Hematopoietic multipotent progenitor cell treated with erythropoietin and hydrocortisone succinate and interleukin-3 and kit ligand, for 4 days (in vitro differentiated cells): ENCODE measurements at places on chromosomes 4 and X.
A peak's percentile ranks its signal among the peaks of the same experiment; 100 is the strongest.

DNA sequence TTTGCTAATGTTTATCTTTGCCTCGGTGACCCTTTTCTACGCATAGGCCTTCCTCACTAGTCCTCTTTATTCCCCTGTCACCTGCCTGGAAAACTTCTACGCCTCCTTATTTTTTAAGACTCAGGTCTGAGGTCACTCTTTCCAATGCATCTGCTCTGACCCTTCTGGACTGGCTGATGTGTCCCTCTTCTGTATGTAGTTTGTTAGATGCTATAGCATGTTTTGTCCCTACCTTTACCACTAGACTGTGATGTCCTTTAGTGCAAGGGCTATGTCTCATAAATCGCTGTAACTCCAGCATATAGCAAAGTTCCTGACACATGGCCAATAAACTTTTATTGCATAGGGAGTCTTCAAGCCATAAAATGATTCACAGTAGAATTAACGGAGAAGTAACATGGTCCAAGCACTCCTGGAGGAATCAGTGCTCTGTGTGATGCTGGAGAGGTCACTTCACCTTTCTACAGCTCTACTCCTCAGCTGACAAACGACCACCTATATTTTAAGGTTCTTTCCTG is 872.5 kb upstream of the SLIT2 start:
- no peak for DNase-seq

- DNase-seq, result no peak
Observed at GRCh38 chr4:75699299-75699698, 25.1 kb upstream of the USO1 start.

- DNase-seq, result no peak
Observed at GRCh38 chrX:10576777-10577447, 43.5 kb downstream of the MID1 start.

DNA sequence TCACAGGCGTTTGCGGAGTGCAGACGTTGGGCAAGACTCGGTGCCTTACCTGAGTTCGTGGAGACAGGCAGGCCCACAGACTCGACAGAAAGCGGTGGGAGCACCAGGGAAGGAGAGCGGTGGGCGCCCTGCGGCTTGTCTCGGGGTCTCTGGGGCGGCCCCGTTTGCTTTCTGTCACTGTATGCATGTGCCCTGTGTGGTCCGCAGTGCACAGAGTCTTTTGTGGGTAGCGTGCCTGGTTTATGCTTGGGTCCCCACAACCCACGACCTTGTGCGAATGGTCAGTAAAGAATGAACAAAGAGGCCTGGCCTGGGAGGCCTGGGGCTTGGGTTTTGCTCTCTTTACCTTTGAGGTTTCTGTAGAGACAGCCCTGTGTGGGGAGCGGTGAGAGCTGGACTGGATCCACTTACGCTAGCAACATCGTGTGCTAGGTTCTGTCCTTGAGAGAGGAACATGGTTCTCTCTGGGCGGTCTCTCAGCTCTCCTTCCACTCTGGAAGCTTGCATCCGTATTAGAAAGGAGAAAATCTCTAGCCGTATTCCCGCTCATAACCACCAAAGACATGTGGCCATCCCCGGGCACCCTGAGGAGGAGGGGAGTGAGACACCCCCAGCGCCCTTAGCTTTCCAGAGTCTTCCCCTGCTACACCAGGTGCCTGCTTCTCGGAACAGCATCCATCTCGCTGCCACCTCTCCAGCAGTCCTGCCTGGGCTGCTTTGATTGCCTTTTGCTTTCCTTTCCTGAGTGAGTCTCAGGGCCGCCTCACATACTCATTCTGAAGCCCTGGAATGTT is 1.2 kb downstream of the TADA2B start:
- DNase-seq, result no peak

DNA sequence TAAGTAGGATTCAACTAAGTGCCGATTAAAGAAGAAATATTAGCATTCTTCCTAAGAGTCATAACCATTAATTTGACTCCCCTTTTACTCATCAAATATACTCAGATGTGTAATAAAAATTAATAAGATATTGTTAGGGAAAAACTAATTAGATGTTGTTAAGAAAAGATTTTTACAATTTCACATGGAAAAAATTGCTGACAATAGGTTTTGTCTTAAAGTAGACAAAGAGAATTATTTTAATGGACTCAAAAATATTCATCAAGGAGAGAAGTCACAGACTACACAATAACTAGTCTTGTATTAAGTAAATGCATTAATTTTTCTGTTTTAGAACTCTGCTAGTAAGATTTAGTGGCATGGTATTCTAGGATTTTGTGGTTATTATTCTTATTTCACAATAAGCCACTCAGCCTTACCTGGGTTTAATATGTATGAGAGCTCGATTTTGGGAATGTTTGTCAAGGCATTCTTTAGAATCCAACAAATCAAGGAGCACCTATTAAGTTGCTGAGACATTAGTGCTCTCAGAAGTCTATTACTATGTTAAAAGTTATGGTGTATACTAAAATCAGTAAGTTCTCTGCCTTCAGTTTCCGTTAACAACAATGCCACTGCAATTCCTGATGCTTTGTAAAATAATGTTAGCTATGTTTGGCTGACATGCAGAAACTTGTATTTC is 110.2 kb upstream of the UGT8 start:
- no peak for DNase-seq

DNA sequence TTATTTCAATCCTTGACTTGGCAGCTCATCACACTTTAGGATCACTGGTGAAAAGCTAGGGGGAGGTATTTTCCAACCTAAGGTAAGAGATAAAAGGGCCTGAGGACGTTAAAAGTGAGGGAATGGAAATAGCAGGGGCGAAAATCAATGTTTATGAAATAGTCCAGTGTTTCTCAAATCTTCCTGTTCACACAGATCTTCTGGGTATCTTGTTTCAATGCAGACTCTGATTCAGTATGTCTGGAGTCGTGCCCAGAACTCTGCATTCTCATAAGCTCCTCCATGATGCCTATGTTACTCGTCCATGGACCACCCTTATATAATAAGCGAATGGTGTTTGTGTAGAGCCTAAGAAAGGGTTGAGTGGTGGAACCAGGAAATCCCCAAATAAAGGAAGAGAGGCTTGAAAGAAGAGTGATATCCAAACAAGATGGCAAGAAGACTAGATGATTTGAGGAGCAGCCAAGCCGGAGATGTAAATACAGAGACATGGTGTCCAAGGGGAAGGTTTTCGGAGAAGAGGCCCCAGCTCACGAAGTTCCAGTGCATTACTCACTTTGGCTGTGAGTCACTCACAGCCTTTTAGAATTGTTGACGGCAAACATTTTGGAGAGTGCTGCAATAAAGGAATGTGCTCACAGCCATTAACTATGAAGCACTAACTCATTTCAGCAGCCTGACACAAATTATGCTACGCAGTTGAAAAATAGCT is 215.6 kb upstream of the PPARGC1A start:
- DNase-seq, result no peak

- peak; percentile 10 for DNase-seq
Observed at GRCh38 chr4:71540749-71541269, 202.0 kb downstream of the SLC4A4 start.

DNA sequence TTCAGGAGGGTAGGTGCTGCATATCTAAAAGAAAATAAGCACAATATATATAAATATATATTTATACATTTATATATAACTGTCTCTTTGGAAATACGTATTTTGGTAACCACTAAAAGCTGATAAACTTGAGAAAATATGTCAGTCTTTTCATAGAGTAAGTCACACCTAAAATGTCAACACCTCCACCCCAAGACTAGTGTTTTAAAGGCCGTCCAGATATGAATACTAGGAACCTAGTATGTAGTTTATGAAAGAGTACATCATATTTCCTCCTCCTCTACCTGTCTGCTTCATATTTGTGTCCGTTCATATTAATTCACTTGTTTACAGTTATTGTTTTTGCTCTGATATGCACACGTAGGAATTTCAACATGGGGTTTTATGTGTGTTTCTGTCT is 45.2 kb downstream of the MTMR8 start:
- no peak for DNase-seq

DNA sequence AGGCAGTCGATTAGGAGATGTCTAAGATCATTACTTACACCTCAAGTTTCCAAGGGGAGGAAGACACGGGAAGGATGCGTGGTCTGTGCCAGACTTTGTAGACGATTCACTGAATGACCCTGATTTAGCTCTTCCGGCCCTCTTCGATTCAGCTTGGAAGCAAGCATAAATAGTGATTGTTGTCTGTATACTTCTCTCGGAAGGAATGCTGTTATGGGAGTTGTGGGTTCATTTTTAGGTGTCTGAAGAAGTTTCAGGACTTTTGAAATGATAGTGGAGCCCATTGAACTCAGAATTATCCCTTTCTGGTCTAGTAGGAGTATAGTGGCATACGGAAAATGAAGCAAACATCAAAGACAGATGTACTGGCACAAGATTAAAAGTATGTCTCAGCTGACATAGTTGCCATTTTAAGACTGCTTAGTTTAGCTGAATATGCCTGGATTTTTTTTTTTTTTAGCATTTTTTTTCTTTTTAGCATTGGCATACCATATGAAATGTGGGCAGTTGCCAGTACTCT is 1.0 kb upstream of the ANKRD17 start:
- DNase-seq, result peak; percentile 25

GRCh38 chrX:54288277-54288676 is 69.6 kb downstream of the WNK3 start:
- DNase-seq, result no peak

DNA sequence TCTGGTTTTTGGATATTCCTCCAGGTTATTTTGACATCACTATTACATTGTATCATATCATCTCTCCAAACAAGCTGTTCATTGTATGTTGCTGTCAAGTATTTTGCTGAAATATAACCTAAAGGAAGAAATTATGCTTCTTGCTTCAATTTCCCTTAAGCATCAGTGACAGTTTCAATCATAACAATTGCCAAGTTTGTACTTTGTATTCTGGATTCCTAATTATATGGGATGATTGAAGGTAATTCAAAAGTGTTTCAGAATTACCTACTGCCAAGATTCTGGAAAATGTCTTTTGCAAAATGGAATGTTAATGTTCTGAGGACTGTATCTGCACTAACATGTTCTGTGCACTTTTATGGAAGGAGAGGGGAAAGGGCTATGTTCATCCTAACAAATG is 228.7 kb downstream of the PRDM5 start:
- DNase-seq, result no peak

- no peak for DNase-seq
Observed at GRCh38 chrX:12975670-12975965, 708 bp downstream of the TMSB4X start.

DNA sequence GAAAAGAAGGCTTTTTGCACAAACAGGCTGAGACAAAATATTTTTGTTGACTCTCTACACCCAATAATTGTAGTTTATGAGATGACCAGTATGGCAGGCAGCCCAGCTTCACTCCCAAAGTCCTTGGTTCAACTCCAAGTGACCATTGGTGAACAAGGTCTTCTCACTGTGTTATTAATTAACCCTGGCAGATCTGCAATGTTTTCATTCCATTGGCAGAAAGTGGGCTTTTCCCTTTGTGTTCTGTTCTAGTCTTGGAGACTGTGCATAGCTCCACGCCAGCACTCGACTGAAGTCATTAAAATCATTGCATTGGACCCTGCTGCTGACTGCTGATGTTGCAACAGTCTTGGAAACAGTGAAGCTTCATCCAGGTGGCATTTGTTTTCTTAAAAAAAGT is 277.3 kb upstream of the HAND2 start:
- DNase-seq, result no peak

- peak; percentile 3 for DNase-seq
Observed at GRCh38 chr4:42357325-42357724, 40.0 kb upstream of the SHISA3 start.

- peak; percentile 54 for DNase-seq
Observed at GRCh38 chrX:15838017-15838416, 16.6 kb downstream of the AP1S2 start.

DNA sequence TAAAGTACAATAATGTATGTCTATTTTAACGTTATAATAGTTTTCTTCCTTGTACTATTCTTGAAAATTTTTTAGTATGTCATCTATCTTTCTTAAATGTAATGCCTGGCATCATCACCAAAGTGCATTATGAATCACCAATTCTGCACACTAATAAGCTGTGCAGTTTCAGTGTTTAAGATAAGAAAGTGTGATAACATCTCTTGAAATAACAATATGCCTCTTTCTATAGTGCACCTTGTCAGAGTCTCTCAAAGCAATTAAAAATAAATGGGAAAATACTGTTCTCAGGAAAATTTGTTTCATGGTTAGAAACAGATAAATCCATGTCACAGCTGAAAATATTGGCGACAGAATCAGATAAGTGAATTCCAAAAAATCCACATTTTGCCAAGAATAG is 457.4 kb upstream of the PCDH10 start:
- DNase-seq, result no peak

GRCh38 chrX:109732017-109732801 is 848 bp downstream of the ACSL4 start:
- DNase-seq, result peak; percentile 53

GRCh38 chr4:147157860-147158701 is 212.4 kb upstream of the TTC29 start:
- DNase-seq, result no peak

DNA sequence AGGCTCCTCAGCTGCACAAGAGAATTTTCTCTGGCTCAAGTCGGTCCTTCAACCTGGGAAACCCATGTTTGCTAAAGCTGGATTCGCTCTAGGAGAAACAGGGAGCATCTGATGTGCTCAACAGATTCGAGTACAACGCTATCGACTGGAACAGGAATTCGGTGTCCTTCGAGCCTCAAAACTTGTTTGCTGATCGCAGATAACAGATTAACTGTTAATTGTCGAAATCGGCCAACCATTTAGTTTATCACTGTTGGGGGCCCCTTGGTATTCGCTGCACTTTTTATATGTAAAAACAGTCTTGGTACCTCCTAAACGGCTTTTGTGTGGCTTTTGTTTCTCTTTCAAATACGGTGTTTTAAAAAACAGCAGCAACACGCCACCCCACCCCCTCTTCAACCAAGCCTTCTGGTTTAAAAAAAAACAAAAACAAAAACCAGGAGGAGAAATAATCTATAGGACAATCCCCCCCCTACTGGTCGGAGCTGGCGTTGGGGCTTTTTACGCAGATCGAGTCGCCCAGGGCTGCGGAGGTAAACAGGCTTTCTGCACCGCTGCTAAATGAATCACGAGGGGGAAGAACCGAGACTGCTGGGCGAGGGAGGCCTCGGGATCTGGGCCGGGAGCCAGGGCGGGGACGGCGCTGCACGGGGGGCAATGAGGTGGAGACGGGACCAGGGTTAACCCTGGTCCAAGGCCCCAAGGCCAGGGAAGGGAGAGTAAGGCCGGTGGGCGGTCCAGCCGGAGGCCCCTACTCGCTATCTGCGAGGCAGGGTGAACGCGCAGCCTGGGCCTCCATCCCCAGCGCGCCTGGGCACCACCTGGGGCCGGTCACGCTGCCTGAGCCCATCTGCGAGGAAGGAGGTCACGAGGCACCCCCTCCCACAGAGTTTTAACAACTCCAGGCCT is 71.7 kb upstream of the BCOR start:
- DNase-seq, result peak; percentile 91

DNA sequence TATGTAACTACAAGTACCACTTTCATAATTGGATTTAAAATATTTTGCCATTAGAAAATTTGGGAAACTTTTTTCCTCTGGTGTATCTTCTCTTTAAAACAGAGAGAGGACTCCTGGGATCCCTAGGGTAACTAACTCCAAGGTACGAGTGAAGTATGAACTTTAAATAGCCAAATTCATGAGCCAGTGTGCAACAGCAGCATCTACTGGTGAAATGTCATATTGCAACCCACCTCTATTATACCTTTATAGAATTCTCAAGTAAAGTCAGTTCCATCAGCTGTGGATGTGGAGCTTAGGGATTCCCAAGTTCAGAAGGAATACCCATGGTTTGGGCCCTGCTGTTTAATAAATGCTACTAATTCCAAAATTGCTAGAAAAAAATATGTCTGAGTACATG is 282.7 kb upstream of the TAPT1 start:
- DNase-seq, result peak; percentile 28
